Globus pallidus (tissue), 1 donor: ENCODE measurements at places on chromosomes 11 and 22.

- no peak for DNase-seq
Measured at GRCh38 chr22:39313258-39314001, 6.0 kb downstream of the RPL3 start.

- DNase-seq = no peak
Measured at GRCh38 chr22:46660604-46661201, 40.5 kb downstream of the GRAMD4 start.

DNA sequence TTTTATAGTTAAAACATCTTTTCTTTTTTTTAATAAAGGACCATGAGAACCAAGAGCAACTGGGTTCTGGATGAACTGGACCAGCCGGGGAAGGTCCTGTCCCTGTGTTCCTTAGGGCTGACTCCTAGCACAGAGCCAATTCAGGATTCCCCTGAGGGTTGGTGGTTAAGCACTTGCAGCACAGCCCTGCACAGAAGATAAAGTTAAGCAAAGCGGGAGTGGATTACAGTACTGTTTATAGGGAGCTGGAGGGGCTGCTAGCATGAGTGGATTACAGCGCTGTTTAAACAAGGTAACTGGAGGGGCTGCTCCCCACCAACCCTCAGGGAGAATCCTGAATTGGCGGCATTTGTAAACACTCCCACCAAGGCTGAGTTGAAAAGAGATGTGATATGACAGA, 90.6 kb downstream of the CELSR1 start:
- DNase-seq = no peak

GRCh38 chr11:66951927-66952337, 6.3 kb downstream of the PC start:
- no peak for DNase-seq

DNA sequence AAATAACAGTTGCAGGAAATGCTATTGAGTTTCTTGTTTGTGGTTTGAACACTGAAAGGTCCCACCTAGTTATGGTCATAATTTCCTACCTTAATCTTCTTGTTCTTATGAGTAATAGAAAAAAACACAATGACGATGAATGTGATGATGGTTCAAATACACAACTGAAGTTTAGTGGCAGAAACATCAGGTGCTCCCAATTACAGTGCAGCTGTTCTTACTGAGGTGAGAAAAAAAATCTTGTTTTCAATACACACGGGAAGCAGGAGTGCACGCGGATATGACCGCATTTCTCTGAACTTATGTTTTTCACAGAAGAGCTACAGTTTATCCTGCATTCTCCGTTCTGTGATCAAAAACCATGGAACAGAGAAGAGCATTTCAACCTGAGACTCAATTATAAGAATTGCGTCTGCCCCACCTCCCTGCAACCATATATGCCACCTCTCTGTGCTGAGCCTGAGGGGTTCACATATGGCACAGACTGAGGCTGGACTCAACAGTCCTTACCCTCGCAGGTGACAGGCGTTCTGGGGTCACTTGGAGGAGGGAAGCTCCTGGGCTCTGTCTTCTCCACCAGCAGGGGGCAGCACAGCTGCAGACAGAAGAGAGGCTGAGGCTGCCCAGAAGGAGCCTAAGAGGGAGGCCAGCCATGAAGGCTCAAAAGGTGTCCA, 99.7 kb upstream of the IGLL5 start:
- DNase-seq = peak; percentile 31

- DNase-seq = no peak
Measured at GRCh38 chr11:47338396-47339241, 13.9 kb downstream of the MYBPC3 start.

GRCh38 chr22:23874871-23875270, 17.2 kb downstream of the SLC2A11 start:
- no peak for DNase-seq

DNA sequence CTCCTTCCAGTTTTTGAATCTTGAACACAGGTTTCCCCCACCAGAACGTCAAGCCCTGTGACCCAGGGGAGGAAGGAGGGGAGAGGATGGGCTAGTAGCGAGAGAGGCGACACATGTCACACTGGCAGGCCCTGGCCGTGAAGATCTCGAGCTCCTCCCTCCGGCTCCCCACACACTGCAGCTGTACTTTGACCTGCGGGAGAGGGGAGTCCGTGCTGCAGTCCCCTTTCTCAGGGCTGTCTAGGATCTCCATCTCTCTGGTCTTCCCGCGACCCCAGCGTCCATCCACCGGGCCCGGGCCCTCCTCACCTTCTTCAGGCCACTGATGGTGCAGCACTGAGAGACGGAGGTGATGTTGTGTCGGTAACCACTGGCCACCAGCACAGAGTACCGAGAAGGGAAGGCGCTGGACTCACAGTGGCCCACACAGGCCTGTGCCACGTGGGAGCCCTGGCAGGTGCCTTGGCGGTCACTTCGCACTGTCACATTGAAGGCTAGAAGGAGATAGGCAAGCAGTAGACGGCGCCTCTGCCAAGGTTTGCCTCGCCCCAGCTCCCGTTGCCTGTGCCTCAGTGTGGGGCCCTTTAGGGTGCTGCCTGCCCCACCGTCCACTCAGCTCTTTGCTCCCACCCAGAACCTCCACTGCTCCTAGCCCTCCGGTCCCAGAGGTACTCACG, 873 bp downstream of the GPHA2 start:
- DNase-seq = no peak

GRCh38 chr11:86804951-86805350, 4.6 kb downstream of the PRSS23 start:
- DNase-seq = no peak

DNA sequence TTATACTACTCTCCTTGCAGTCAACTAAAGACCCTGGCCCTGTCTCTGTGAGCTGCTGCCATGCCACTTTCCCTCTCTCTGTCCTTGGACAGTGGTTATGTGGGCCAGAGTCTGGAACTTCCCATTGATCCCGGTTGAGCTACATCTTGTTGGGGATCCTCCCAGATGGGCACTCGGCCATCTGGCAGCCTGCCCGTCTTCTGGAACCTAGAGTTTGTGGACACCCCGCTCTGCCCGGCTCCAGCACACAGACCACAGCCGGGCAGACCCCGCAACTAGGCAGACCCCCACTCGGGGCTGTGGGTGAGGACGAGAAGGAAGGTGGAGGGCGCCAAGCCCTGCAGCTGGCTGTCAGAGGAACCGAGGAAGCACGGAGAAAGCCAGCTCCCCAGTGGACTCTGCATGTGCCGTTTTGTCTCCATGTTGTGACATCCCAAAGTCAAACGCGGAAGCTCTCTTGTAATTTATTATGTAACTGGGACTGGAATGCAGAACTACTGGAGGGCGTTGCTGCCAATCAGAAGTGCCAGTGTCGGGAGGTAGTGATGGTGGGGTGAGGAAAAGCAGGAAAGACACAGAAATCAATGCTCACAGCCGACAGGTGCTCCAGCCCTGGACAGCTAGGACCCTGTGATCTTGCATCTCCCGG, 207.7 kb downstream of the CEP164 start:
- peak; percentile 83 for DNase-seq

- no peak for DNase-seq
Measured at GRCh38 chr11:69392104-69392653, 89.3 kb upstream of the LINC01488 start.

GRCh38 chr22:38788846-38789245, 5.1 kb downstream of the DNAL4 start:
- DNase-seq = no peak

- no peak for DNase-seq
Measured at GRCh38 chr11:67303835-67304411, 593 bp downstream of the SSH3 start.

DNA sequence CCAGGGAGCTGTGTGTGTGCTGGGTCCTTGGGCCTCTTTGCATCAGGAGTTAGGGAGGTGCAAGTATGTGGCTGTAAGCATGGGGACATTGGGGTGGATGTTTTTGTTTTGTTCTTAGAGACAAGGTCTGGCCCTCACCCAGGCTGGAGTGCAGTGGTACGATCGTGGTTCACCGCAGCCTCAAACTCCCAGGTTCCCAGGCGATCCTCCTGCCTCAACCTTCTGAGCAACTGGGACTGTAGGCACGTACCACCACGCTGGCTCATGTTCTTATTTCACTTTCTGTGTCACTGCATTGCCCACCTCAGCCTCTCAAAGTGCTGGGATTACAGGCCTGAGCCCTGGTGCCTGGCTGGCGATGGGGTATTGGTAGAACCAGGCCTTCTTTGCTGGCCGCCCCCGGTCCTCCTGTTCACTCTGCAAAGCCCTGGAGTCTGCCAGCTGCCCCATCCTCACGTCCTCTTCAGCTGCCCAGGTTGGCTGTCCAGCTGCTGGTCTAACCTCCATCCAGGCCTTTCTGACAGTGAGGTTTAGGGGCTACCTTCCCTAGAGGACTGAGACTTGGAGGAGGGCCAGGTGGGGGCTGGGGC, 851 bp upstream of the GRAMD4 start:
- DNase-seq = no peak

GRCh38 chr22:47237890-47238480, 475.5 kb downstream of the TBC1D22A start:
- DNase-seq = no peak

- peak; percentile 75 for DNase-seq
Measured at GRCh38 chr22:41746567-41747400, 47.5 kb downstream of the MEI1 start.

DNA sequence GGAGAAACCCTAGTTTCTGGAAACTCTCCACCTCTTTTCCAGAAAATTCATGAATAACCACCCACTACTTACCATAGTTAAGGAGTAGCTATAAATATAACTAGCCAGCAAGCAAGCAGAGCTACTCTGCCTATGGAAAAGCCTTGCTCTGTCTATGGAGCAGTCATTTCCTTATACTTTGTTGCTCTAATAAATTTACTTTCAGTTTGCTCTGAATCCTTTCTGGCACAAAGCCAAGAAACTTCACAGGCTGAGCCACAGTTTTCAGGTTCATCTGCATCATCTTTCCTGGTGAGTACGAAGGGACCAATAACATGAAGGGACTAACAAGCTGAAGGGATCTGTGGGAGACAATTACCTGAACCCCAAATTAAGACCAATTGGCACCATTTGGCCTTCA, 4.6 kb downstream of the OR4C45 start:
- no peak for DNase-seq

- no peak for DNase-seq
Measured at GRCh38 chr11:104688731-104689130, 209.5 kb downstream of the CASP12 start.

DNA sequence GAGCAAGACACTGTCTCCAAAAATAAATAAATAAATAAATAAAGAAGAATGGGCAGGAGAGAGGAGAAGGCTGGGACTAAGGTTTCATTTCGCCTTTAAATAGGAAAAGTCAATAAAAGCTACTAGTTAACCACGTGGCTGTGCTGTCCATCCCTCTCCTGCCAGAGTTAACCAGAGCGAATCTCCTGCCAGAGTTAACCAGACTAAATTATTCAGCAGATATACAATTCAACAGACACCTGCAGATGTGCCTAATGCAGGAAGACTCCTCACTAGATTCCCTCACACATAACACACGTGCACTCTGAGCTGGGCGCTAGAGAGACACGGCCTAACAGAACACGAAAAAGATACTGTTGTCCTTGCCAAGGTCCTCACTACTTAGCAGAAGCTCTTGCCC, 156.1 kb downstream of the IGLL1 start:
- no peak for DNase-seq

GRCh38 chr11:81658722-81659121, 1074.9 kb downstream of the FAM181B start:
- DNase-seq = no peak

GRCh38 chr11:57787920-57788702, 26.5 kb downstream of the CTNND1 start:
- peak; percentile 60 for DNase-seq
